Cardiac muscle cell (in vitro differentiated cells and primary cell): ENCODE measurements at places on chromosomes 4 and X.
A peak's percentile ranks its signal among the peaks of the same experiment; 100 is the strongest.

DNA sequence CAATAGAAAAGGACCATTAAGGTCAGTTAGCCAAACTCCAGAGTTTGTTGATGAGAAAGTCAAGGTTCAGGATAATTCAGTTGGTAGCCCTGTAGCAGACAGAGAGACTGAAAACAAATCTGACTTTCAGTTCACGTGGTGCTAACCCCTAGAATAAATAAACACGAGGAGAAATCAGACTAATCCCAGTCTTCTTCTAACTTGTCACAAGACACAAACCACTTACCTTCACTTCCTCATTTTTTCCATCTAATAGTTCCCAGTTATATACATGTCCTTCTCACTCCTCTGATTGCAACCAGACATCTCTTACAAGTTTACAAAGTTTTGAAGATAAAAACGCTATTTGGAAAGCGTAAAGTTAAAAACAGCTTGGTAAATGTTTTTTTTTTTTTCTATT, 7.7 kb downstream of the TLR7 start:
- no peak for DNase-seq

- no peak for DNase-seq
Observed at GRCh38 chrX:139192386-139192961, 338.1 kb upstream of the F9 start.

DNA sequence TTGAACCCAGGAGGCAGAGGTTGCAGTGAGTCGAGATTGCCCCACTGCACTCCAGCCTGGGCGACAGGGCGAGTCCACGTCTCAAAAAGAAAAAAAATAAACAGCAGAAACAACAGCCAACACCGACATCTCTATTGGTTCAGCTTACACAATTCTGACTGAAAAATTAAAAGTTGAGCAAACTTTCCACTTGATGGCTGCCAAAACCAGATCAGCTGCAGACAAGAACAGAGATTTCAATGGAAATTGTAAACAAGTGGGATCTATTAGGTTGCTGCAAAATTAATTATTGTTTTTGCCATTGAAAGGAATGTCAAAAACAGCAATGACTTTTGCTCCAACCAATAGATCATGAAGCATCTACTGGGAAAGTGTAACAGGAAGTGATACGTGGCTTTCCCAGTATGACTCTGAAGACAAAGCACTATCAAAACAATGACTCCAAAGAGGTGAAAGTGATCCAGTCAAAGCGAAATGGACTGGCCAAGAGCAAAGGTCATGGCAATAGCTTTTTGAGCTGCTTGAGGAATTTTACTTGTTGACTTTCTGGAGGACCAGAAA, 26.3 kb downstream of the UPF3B start:
- peak; percentile 28 for DNase-seq

- DNase-seq, result no peak
Observed at GRCh38 chr4:30870513-30870912, 150.3 kb downstream of the PCDH7 start.

DNA sequence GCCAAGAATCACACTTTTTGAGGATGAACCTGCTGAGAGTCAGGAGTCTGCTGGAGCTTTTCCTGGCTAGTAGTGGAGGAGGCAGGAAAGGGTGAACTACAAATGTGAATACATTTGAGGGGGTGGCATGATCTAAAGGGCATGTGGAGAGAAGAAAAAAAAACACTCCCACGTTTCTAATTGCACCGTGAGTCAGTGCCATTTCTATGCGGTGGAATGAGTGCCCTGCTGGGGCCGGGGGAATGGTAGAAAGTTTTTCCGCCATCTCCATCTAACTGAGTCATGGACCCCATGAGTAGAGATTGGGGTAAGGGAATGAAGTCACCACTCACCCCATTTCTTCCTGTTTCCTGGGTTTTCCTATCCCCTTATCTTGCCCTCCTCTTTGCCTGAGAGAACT, 19.8 kb downstream of the BEX3 start:
- no peak for DNase-seq

GRCh38 chr4:185457136-185457535, 14.4 kb downstream of the CCDC110 start:
- DNase-seq, result no peak

DNA sequence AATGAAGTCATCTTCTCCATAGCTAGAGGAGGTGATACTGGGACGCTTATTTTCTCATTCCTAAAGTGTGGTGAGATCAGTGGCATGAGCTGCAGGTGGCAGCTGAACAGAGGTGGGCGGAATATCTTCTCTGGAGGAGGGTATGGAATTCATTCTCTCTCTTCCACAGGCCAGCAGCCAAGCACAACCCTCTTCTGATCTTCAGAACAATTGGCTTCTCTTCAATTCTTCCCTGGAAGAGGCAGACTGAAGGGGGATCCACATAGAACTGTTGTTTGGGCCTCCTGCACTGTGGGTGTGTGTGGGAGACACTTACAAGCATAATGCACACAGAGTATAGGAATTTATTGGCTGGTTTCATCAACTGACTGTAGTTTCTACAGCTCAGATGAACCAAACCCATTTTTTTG, 180.4 kb upstream of the RASGEF1B start:
- DNase-seq, result peak; percentile 61

GRCh38 chr4:188021548-188022249, 26.1 kb downstream of the ZFP42 start:
- DNase-seq, result no peak

DNA sequence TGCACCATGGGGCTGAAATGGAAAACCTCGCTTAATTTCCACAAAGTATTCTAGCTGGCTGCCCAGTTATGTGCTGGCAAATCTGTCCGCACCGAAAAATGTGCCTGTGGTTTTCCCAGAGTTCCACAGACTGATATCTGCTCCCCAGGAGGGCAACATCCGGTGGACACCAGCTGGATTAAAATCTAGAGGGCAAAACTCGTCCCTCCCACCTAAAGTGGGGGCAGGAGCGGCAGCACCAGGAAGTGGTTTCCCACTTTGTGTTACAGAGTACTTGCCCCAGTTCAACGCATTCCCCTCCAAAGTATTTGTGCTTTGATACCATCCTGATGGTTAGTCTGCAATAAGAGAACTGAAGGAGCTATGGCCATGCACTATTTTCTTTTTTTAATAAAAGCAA, 187.6 kb downstream of the TSPAN5 start:
- DNase-seq, result peak; percentile 89

DNA sequence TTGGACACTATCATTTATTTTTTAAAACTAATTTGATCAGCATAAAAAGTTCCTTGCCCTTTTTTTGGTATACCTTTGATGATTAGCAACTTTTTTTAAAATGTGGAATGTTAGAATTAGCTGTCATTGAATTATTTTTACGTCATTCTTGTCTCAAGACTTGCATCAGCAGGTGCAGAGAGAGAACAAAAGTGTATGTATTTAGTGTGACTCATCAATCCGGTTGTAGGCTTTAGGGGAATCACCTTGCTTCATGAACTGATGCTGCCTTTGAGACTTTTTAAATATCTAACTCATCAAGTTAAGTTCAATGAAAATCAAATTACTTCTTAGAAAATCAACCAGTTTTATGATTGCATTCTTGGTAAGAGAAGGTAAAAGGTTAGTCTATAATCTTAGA, 125.1 kb downstream of the ARX start:
- DNase-seq, result no peak
